ENCODE measurements at places on chromosomes 5 and 9.

DNA sequence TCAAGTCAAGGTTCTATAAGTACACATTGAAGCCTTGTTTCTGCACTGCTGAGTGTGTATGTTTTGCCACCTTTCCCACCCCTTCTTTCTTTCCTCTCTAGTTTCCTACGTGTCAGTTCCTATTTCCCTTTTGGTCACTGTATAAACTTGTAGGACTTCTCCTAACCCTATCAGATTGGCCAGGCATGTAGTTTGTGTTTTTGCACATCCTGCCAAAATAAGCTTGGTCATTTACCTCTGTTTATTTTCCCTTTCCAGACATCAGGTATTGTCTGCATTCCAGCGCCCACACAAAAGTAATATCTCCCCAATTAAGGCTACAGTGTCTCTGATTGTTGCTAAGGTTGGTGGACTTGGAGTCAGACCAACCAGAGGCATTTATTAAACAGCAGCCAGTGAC is 252.9 kb upstream of the MPDZ start:
- no peak for DNase-seq

DNA sequence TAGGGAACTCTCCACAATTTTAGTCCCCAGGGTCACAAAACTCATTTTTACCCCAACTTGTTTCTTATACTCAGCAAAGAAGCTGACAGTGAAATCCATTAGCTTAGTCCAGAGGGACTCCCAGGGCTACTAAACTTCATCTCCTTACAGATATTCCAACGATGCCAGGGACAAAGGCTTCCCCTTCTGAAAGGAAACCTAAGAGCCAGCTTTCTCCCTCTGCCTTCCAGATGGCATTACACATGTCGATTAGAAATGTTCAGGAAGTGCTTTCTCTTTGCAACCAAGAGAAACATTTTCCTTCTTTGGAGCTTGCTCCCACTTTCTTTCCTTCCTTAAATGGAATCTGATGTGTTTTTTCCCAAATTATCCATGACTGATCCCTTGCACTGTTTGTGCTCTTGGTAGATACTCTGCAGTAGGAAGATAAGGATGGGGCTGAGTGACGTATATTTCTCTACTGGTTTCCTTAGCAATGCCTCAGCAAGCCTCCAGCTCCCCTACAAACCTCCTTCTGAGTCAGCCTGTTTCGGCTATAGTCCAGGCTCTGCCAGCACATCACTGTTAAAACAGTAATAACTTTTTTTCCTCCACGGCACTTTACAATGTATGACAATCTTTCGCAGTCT is 43.0 kb upstream of the HTR4 start:
- DNase-seq: no peak

DNA sequence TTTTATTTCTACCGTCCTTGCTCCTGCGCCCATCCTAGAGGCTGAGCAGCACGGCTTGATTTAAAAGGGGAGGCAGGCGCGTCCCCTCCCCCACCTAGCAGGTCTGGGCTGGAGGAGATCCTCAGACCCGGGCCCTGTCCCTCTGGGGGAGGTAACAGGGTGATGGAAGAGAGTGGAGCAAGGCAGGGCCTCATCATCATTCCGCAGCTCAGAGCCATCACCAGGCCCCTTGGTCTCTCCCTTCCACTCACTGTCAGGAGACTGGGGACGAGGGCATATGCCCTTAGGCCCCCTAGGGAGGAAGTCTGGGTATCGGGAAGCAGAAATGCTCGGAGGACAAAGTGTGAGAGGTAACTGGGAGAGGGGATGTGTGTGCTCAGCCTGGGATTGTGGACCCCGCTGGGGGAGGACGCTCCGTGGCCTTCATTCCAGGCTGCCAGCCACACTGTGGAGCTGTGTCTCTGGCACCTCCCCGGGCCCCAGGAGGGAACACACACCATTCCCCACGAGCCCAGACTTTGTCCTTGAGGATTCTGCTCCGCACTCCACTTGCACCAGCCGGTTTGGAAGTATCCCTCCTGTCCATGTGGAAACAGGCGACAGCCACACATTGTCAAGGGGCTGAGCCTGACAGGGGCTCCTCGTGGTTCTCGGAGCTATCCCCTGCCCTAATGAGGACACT is 761 bp downstream of the REEP2 start:
- DNase-seq: no peak

GRCh38 chr5:122702524-122702875 is 72.4 kb upstream of the SNX2 start:
- DNase-seq: no peak

- DNase-seq: no peak
These were observed 233.4 kb downstream of the DENND1A start for GRCh38 chr9:123696476-123696875.

All from naive thymus-derived CD8-positive, alpha-beta T cell (primary cell).